ENCODE measurements at places on chromosomes 11 and 22.

DNA sequence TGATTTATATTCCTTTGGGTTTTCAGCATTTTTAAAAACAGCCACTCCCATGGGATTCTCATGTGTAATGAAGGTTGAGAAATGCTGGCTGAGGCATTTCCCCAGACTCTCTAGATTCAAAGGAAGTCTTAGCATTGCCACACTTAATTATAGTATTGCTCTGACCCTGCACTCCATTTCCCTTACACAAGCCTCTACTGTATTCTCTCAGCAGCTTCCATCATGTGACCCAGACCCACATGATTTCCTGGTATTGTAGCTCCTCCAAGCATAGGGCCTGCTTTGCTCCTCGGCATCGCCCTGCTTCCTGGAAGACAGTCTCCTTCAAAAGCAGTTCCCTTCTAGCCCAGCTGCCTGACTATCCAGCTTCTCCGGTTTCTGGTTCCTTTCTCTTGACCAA is 261.5 kb downstream of the LARGE1 start:
- peak; percentile 81 for DNase-seq

DNA sequence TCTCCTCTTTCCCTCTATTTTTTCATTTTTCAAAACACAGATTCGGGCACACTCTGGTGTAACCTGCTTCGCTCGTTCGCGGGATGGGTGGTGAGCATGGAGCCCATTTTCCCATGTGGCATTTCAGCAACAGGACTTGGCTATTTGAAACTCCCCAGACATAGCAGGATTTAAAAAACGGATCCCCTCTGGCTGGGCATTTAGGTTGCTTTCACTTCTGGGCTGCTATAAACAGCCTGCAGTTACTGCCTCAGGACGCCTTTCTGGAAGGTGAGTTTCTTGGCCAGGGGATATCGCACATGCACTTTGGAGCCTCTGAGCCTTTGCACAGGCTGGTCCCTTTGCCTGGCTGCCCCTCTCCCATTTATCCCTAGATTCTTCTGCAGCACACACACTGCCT is 2.8 kb upstream of the MPPED1 start:
- no peak for DNase-seq

DNA sequence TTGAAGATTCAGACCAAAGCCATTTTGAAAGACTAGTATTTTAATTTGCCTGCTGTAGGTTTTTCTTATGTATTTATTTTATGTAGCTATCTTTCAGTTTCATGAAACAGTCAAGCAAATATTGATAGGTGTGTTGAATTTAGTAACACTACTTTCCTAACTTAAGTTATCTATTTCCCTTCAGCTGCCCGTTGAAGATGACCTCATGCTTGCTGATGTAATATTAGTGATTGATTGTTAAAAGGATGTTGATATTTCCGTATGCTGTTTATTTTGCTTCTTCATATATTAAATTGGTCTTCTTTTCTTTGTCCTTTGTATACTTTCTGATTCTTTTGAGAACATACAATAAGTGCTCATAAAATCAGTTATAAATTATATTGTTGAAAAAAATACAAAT is 86.8 kb upstream of the CHORDC1 start:
- no peak for DNase-seq

- DNase-seq, result no peak
Measured at GRCh38 chr11:76708972-76709660, 38.6 kb upstream of the LRRC32 start.

DNA sequence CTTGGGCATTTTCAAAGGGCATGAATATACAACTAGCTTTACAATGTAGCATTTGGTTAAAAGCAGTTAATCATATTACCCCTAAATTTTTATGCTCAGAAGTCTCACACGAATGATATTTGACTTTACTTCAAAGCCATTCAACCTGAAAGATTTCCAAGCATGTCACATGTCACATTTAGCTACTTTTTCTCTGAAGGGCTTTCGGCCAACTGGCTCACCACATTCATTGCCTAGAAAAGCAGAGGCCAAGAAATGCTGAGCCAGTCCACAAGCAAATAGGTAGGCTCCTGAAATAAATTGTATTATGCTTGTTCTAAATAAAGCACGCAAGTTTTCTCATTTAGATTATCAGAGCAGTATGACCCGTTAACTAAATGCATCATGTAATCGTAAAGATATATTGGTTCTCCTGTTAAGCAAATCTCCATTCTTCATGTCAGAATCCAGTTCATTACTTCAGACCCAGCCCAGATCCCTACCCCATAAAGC is 30.6 kb downstream of the PAX6 start:
- DNase-seq, result no peak

GRCh38 chr22:21106000-21106399 is 60.3 kb downstream of the LRRC74B start:
- DNase-seq, result no peak
